Spleen (tissue), 13 donors: ENCODE measurements at places on chromosomes 3 and 15. TPM values are rescaled to one million over a fixed set of nuclear protein-coding genes. Genes with fewer than 3 reads are reported as not detected.

- no peak for DNase-seq
These were observed 118.5 kb upstream of the LMOD3 start for GRCh38 chr3:69240651-69241568.

- no peak for DNase-seq
These were observed 114.8 kb downstream of the IL12A start for GRCh38 chr3:160103397-160103796.

DNA sequence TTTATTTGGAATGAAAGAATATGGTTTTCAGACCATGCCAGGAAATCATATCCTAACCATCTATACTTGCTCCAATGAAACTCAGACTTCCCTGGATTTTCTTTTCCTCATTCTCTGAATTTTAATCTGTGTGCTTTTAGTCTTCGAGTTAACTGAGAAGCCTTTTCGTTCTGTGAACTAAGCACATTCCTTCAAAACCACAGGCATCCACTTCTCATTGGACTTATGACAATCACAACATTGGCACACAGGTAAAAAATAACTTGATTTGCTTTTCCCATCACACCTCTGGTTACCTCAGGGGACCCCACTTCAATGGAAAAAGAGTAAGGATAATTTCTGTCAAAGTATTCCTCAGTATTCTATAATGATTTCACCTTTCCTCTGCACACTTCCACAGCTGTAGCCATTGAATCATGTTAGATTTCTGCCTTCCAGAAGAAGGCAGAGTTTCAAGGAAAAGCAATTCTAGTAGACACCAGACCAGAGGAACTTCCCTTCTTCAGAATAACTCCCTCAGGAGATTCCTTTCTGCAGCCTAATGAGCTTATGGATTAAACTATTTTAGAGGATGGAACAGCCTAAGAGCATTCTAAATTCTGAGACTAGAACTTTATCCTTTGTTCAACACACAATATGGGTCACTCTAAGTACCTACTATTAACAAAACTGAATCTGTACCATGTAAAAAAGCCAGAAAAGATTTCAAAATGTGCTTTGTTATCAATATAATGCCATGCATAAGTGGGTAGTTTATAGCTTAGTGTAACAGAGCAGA, 15.9 kb downstream of the COMMD2 start:
- no peak for DNase-seq

- no peak for DNase-seq
These were observed 5.0 kb upstream of the FEZF2 start for GRCh38 chr3:62378311-62378789.

- DNase-seq, result no peak
These were observed 4.3 kb downstream of the SST start for GRCh38 chr3:187665764-187666402.

GRCh38 chr3:106714400-106714799, 662.8 kb upstream of the CCDC54 start:
- DNase-seq, result no peak

DNA sequence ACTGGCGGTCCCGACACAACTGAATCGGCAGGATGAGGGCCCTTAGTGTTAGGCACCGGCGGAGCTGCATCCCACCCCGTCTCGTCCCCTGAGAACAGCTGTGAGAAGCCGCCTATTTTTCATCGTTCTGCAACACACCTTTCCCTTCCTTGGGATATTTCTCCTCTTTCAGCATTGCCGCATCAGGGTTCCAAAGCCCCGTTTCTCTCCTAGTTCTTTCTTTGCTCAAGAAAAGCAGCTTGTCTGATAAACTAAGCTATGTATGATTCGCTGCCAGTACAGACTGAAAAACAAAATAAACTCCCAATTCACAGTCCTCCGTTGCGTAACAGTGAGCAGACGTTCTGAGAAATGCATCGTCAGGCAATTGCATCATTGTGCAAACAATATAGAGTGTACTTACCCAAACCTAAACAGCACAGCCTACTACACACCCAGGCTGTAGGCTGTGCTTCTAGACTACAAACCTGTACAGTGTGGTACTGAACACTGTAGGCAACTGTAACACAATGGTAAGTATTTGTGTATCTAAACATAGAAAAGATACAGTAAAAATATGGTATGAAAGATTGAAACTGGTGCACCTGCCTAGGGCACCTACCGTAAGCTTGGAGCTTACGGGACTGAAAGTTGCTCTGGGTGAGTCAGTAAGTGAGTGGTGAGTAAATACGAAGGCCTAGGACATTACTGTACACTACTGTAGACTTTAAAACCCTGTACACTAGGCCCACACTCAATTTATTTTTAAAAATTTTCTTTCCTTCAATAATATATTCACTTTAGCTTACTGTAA, 8.9 kb upstream of the ADAMTS17 start:
- DNase-seq, result no peak

DNA sequence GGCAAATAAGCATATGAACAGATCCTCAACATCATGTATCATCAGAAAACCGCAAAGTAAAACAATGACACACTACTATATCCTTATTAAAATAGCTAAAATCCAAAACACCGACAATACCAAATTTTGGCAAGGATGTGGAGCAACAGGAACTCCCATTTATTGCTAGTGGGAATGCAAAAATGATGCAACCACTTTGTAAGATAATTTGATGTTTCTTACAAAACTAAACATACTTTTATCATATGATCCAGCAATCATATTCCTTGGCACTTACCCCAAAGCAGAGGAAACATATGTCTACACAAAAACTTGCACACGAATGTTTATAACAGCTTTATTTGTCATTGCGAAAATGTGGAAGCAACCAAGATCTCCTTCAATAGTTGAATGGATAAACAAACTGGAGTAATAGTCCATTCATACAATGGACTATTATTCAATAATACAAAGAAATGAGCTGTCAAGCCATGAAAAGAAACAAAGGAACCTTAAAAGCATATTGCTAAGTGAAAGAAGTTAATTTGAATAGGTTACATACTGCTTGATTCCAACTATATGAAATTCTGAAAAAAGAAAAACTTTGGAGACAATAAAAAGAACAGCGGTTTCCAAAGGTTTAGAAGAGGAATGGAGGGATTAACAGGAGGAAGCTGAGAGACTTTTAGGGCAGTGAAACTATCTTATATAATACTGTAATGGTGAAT, 172.0 kb downstream of the VPS13C start:
- no peak for DNase-seq

DNA sequence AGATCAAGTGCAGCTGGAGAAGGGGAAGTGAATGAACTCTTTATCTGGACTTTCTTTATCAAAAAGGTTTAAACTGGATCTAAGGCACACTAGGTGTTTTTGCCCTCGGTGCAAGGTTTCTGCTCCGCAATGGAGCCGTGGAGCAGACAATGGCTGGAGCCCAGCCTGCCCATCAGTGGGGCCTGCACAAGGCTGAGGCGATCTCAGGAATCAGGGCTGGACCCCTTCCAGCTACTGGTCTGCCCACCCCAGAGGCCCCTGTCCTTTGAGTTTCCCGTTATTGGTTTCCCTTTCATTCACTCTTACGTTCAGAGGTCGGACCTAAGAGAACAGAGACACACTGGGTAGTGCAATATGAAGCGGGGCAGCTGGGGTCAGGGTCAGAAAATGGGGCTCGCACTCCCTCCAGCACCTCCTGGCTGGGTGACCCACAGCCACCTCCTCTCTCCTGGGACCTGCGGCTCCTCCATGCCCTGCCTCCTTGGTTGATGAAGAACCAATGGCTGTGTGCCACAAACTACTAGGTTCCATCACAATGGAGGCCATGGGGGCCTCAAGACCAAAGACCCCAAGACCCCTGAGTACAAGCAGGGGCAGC, 164.6 kb downstream of the CHSY1 start:
- peak; percentile 71 for DNase-seq

GRCh38 chr15:74337607-74338211, 29.7 kb downstream of the CYP11A1 start:
- peak; percentile 41 for DNase-seq

GRCh38 chr3:23071758-23072157, 131.4 kb upstream of the UBE2E2 start:
- DNase-seq, result no peak

GRCh38 chr3:40324621-40325020, 15.1 kb downstream of the EIF1B start:
- no peak for DNase-seq

DNA sequence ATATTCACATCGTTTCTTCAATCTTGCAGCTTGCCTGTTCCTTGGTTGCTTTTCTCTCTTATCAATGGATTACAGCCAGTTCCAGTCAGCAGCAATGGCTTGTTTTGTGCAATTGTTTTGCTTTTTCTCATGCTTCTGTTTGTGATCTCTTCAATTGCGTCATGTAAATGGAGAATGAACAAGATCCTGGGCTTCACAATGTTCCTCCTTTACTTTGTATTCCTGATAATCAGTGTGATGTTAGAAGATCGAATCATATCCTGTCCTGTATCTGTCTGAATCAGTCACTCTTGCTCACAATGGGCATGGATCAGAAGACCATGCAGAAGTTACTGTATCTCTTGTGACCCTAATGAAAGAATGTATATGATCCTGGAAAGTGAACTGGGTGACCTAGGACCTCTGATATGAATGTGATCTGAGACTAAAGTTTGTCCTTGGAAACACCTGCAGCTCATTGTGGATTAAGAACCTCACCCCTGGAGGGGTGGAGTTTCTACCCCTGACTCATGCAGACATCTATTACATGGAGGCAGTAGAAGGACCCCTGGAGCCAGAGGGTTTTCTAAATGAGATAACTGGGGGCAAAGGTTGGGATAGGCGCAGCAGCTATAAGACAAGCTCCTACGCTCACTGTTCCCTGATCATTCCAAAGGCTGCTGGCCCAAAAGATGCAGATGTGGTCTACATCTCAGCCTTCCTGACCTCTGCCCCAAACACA, 32.2 kb downstream of the SLC24A1 start:
- DNase-seq, result no peak

- DNase-seq, result no peak
These were observed 52.2 kb upstream of the HEG1 start for GRCh38 chr3:125107861-125108567.

- no peak for DNase-seq
These were observed 844.7 kb downstream of the DIPK2A start for GRCh38 chr3:144816323-144816722.

DNA sequence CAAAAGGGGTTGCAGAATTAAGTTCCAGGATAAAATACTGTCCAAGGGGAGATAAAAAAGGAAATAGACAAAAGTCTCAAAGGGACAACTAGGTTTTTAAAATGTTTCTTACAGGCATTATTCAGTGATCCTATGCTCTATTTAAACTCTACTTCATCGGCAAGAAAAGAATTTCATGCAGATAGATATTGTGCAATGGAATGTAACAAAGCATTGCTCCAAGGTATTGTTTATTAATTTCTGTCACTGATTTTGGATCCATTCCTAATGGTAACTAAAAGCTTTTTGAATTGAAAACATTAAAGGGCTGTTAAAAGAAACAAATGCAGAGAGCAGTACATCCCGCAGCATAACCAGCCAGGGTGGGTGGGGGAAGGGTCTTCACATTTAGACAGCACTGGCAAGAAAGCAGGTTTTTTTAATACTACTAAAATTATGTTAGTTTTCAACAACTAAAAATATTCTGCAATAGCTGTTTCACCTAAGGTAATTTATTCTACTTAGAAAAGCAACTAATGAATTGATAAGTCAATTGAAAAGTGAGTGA, 82.9 kb downstream of the THBS1 start:
- DNase-seq, result no peak

The MRPS22 gene
- total RNA-seq, result 24.8 TPM

The TEX55 gene
- not detected for total RNA-seq

The MYH15 gene
- total RNA-seq, result 0.06 TPM

The ZNF774 gene
- 2.3 TPM for total RNA-seq

The ESYT3 gene
- total RNA-seq, result not detected

The CYFIP1 gene
- total RNA-seq, result 130 TPM

The GRK7 gene
- total RNA-seq, result not detected

The ZBBX gene
- total RNA-seq, result not detected

The MINAR1 gene
- total RNA-seq, result 1.6 TPM

The NCKIPSD gene
- total RNA-seq, result 19.9 TPM
